Stimulated activated naive CD8-positive, alpha-beta T cell treated with anti-CD3 and anti-CD28 coated beads, Interleukin-15, Interleukin-2, amounts not matched to agents 100 U/mL and 50 U/mL, for 24 hours (primary cell): ENCODE measurements at places on chromosomes 3 and 15.
A peak's percentile ranks its signal among the peaks of the same experiment; 100 is the strongest.

DNA sequence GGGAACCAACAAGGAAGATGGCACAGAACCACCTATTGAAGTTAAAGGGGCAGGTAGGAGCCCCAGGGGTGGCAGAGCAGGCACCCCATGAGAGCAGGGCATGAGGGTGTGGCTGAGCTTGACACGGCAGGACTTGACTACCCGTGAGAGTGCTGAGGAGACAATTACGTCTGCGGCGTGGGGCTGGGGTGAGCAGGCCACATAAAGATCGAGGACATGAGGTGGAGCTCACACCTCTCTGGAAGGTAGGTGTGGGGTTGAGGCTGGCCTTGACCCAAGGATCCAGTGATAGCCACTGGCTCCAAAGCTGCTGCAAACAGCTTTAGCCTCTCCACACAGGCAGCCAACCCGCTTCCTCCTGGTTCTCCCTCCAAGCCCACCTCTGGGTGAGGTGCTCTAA lies 64.5 kb downstream of the PCSK6 start:
- DNase-seq: no peak

- DNase-seq: no peak
These were observed 72.5 kb downstream of the WWTR1 start for GRCh38 chr3:149585401-149585726.

DNA sequence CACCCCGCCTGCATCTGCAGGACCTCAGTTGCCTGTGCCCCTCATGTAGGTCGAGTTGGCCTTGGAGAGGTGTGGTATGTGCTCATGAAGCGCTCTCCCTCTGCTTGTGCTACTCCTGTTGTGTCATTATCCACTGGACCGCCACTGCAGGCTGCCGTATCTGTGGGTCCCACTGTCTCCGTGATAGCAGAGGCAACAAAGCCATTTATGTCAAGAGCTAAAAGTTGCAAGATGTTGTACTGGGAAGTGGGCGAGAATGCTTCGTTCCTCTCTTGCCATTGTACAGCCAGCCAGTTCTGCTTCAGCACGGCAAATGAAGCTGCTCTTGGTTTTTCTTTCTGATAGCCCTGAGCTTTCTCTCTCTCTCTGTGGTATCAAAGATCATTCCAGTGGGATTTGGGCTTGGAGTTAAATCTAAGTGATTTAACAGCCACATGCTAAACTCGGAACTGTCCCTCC lies 89.0 kb downstream of the TMEM212 start:
- DNase-seq: no peak

GRCh38 chr3:187665010-187665409 lies 5.2 kb downstream of the SST start:
- DNase-seq: no peak

DNA sequence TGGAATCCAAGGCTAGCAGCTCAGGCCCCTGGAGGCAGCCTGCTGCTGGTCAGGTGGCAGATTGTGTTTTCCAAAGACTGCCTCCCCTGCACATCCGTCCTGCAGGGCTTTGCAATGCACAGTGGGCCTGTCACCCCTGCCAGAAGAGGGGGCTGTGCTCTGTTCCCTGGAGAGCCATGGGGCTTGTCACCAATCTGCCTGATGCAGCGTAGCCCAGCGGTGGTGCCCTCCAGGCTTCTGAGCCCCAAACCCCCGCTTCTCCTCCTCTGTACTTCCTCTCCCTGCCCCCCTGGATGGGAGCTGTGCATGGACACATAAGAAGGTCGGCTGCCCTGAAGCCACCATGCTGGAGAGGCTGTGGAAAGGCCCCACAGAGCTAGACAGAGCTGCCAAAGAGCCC lies 10.0 kb upstream of the PLXNA1 start:
- no peak for DNase-seq

- peak; percentile 24 for DNase-seq
These were observed 2.7 kb upstream of the LSMEM2 start for GRCh38 chr3:50275996-50276761.

GRCh38 chr3:14767245-14768051 lies 51.3 kb upstream of the FGD5 start:
- DNase-seq: no peak

DNA sequence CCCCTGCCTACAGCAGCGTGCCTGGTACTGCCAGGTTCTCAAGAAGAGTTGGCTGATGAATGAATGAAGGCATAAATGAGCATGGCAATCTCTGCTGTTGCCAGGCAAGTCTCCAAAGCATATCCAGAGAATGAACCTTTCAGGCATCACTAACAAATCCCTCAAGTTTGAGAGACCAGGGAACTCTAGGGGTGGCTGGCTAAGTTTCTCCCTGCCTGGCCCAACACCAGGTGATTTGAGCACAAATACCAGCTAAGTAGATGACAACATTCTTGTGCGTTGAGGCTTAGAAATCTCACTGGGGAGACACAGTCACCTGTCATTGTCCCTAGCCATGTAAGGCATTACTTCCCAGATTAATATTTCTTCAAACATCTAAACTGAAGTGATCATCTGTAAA lies 81.4 kb upstream of the PTX3 start:
- DNase-seq: no peak

GRCh38 chr15:36218322-36218721 lies 361.1 kb upstream of the CDIN1 start:
- DNase-seq: no peak

DNA sequence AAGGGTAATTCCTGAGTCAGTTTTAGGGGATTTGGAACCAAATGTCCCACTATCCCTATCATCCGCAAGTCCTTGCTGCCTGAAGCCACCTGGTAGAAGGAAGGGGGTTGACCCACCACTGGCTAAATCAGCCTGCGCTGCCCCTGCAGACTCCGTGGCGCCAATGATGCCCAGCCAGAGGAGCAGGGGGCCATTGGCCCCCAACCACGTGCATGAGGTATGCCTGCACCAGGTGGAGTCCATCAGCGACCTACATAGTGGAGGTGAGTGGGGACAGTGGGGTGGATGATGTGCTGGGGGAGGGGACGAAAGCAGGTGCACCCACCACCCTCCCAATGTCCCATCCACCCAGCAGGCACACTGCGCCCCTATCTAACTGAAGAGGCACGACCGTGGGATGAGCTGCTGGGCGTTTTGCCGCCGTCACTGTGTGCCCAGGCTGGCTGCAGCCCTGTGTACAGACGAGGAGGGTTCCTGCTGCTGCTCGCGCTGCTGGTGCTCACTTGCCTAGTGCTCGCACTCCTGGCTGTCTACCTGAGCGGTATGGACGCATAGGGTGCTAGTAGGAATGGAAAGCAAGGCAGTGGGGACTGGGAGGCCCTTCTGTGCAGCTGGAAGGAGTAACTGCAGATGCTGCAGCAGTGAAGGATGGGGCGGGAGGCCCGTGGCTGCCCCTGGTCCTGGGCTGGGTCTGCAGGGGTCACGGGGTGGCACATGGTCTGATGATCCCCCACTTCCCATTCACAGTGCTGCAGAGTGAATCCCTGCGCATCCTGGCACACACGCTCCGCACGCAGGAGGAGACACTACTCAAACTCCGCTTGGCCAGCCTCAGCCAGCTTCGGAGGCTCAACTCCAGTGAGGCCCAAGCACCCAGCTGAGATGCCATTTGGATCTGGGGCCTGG lies 5.7 kb downstream of the IFRD2 start:
- DNase-seq: no peak

- no peak for DNase-seq
These were observed 264.4 kb downstream of the TIGIT start for GRCh38 chr3:114558271-114558670.

GRCh38 chr15:29812384-29812694 lies 9.9 kb downstream of the TJP1 start:
- DNase-seq: no peak

DNA sequence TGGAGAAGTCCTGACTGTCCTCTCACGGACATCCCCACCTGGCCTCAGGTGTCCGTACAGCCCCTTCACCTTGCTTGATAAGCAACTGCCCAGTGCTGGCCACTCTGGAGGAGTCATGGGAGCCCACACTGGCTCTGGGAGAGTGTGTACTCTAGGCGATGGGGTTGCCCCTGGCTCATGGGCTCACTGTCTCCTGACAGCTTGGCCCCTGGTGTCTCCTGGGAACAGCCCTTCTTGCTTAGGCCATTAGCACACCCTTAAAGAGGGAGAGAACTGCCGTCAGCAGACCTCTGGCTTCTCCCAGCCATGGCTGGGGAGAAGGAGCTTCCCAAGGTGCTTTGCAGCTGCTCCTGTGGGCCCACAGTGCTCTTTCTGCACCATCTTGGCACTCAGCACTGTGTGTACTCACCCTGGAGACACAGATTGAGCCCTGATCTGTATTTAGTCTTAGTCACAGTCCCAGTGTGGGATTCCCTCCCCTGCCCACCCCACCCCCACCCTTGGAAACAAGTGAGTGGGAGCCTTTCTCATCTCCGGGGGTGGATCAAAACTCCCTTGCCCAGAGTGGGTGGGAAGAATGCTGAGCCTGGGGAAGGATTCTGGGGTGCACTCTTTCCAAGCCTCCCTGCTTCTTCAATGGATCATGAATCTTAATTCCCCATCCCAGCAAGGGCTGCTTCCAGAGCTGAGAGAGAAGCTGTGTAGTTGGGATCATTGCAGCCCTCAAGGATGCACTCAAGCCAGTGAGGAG lies 83.5 kb upstream of the ADPGK start:
- no peak for DNase-seq

GRCh38 chr3:121836481-121836880 lies 1.5 kb downstream of the EAF2 start:
- DNase-seq: no peak

- no peak for DNase-seq
These were observed 45.2 kb upstream of the ABI3BP start for GRCh38 chr3:101038393-101038792.

GRCh38 chr3:25153561-25153960 lies 274.5 kb upstream of the RARB start:
- DNase-seq: no peak

- no peak for DNase-seq
These were observed 28.8 kb upstream of the EPHB1 start for GRCh38 chr3:134766290-134766689.

- no peak for DNase-seq
These were observed 14.2 kb upstream of the U2SURP start for GRCh38 chr3:142987080-142987700.

GRCh38 chr3:52126500-52126899 lies 27.7 kb downstream of the POC1A start:
- no peak for DNase-seq

DNA sequence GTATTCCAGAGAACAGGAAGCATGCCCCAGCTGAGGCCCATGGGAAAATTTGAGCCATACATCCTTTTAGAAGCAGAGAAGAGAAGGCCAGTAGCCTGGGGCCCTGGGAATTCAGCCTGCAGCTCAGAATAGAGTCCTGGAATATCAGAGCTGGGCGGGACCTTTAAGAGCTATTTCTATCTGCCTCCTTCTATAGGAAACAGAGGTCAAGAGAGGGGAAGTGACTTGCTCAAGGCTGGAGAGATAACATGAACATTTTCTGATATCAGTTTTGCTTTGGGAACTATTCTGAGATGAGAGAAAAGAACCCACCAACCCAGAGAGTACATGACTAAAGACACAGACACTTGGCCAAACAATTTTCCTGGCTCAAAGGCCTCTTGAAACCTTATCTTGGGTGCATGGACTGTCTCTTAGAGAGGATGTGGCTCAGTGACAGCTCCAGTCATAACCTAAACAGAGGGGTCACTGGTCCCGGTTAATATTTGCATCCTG lies 26.0 kb downstream of the MASP1 start:
- DNase-seq: no peak

GRCh38 chr3:155370198-155370597 lies 76.7 kb upstream of the STRIT1 start:
- DNase-seq: no peak

DNA sequence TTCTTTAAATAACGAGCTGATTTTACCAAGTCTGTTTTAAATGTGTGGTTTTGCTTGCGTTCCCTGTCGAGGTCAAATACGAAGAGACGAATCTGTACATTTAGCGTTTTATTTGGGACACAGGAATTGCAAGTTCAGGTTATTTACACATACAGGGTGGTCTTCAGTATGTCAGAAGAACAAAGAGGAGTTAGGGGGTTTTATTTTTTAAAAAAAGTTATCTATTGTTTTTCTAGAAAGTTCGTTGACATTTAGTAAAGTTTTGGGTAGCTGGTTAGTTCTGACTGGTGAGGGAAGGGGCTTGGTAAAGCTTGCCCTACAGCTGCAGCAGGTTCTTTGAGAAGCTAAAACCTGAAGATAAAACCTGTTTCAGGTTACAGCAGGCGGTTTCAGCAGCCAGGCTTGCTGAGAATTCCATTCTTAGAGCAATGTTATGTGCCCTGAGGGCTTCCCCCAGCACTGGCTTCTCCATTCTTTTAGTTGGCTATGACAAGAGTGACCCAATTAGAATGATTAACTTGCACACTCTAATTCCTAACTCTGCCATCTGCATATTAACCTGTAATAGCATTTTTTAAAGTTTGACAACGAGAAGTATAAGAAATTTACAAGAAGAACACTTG lies 815 bp upstream of the ZNF280D start:
- DNase-seq: no peak

- no peak for DNase-seq
These were observed 62.9 kb downstream of the ADCY5 start for GRCh38 chr3:123385981-123386380.

DNA sequence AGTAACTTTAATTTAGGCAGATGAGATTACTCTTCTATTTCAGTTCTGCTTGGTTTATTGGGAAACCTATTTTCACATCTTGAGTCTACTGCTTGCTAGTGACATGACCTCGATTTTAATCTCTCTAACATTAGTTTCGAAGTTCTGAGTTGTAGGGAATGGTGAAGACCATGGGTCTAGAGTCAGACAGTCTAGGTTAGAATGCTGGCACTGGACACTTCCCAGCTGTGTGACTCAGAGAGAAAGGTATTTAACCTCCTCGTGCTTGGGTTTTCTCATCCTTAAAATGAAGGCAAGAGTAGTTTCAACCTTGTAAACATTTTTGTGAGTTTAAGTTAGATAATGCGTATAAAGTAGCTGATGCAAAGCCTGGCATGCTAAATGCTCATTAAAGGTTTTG lies 422.1 kb downstream of the GRM7 start:
- no peak for DNase-seq

DNA sequence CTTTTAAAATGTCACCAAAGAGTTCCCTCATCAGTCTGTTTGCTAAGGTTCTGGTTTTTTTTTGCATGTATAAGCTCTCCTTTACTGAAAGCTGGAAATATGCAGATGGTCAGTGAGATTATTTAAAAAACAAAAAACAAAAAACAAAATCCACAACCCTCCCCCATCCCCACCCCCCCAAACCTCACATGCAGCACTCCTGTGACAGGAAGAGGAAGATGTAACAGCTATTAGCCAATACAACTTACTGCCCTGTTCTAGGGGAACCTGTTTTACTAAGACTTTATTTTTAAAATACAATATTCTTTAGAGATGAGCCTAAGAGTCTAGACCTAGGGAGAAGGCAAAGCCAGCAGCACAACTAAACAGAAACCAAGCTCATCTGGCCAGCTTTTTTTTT lies 39.5 kb downstream of the ANP32A start:
- DNase-seq: no peak

GRCh38 chr3:31322460-31322859 lies 210.3 kb upstream of the STT3B start:
- no peak for DNase-seq
